ENCODE measurements at places on chromosomes 16 and 17. TPM values are rescaled to one million over a fixed set of nuclear protein-coding genes. Genes with fewer than 3 reads are reported as not detected.

The MLX gene
- total RNA-seq: 16.6 TPM

GRCh38 chr16:6341981-6342380 lies 990.7 kb upstream of the RBFOX1 start:
- no peak for DNase-seq

DNA sequence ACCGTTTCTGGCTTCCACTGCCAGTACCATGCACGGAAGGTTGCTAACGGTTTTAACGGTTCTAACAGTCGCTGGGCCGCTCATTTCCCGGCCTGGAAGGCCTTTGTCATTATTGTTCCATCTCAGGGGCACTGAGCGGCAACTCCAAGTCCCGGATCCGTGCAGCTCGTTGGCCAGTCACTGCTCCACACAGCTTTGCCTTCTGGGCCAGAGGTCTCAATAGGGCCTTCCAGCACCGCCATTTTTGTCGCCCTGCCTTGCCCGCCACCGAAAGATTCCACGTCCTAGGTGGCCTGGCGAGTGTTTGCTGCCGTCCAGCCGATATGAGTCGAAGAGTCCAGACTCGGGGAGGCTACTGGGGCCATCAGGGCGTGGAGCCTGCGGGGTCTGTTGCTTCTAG lies 30.3 kb upstream of the ATF7IP2 start:
- no peak for DNase-seq

- DNase-seq: no peak
These were observed 4.4 kb downstream of the TMC8 start for GRCh38 chr17:78134899-78135385.

The CFDP1 gene
- total RNA-seq: 83.7 TPM

The PLXDC1 gene
- 2.0 TPM for total RNA-seq

Measured in muscle of leg (tissue), 16 donors.